ENCODE measurements at places on chromosomes 5 and 9. TPM values are rescaled to one million over a fixed set of nuclear protein-coding genes. Genes with fewer than 3 reads are reported as not detected.

Gene SRA1
- total RNA-seq = 35.7 TPM

Gene PRR16
- total RNA-seq = 30.4 TPM

Gene CCDC180
- 6.2 TPM for total RNA-seq

GRCh38 chr5:38453921-38454320 is 102.5 kb downstream of the LIFR start:
- H3K27ac ChIP-seq = no peak overlapping the region
- H3K36me3 ChIP-seq = peaks cover 51% of the 10 kb centered on the region
- DNase-seq = no peak
- no peaks in the 10 kb centered on the region for H3K27me3 ChIP-seq
- H3K4me3 ChIP-seq = no peak overlapping the region

DNA sequence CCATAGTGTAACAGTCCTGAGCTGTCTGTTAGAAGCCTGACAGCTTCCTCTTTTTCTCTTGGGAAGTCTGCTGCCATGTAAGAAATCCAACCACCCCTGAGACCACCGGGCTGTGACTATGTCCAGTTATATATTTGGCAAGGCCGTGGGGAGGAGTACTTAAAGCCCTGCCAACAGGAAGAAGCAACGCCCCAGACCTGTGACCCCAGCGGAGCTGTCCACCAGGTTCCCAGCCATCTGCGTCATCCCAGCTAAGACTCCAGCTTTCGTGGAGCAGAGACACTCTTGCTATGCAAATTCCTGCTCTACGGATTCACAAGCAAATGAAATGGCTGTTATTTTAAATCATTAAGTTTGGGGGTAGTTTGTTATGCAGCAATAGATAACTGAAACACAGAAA is 417.3 kb downstream of the TLE4 start:
- no peaks in the 10 kb centered on the region for H3K4me1 ChIP-seq
- H3K4me3 ChIP-seq = no peak overlapping the region
- H3K36me3 ChIP-seq = no peaks in the 10 kb centered on the region
- no peaks in the 10 kb centered on the region for H3K27me3 ChIP-seq

DNA sequence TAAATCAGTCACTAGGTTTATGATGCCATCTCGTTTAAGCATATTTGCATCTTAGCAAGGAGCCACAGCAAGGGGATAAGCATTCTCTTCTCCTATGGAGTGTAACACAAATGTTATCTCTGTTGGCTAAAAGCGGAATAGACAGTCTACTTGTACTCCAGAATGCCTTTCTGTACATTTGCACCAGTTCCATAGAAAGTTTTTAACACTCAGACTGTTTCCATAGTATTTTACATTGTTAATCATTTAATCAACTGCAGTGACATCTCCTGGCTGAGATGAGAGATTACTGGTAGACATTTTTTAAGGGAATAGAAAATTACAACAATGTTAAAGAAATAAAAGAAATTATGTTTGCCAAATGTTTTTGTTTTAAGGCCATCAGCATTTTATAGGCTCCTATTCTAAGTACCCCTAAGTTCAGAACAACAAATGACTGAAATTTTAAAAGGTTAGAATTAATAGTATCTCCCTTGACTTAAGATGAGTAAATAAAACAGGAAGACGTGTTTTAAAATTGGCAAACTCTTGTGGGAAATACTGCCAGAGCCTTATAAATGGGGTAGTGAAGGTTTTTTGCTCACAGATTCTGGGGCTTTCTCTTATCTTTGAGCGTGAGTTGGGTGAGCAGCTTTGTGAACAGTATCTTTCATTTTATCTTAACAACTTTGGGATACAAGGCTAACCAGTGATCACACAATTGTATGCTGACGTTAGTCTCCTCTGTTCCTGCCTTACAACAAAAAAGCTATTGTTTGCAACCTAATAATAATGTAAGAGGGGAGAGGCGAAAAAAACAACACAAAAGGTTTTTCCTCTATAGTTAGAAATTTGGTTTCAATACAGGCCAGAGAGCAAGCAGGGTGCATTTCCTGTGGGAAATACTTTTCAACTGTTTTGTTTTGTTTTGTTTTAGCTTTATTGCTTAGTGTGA is 294.3 kb downstream of the FBXL7 start:
- no peak overlapping the region for H3K27ac ChIP-seq
- no peaks in the 10 kb centered on the region for H3K36me3 ChIP-seq
- peaks cover 10% of the 10 kb centered on the region for H3K4me1 ChIP-seq
- H3K27me3 ChIP-seq = no peaks in the 10 kb centered on the region

DNA sequence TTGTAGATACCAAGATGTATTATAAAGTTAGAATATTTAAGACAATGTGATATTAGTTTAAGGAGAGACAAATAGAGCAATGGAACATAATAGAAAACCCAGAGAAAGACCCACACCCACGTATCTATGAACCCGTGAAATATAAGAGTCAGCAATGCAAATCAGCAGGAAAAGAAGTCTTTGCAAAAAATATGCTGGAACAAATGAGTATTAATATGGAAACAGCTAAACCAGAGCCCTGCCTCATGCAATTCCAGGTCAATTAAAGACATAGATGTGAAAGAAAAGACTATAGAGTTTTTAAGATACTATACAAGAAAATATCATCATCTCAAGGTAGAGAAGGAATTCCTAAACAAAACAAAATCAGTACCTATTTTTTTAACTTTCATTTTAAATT is 23.1 kb upstream of the IL3 start:
- peaks cover 16% of the 10 kb centered on the region for H3K27me3 ChIP-seq
- H3K4me1 ChIP-seq = no peaks in the 10 kb centered on the region
- no peak overlapping the region for H3K27ac ChIP-seq
- no peak overlapping the region for H3K4me3 ChIP-seq
- DNase-seq = no peak
- H3K36me3 ChIP-seq = no peaks in the 10 kb centered on the region

GRCh38 chr9:36948051-36948450 is 86.0 kb downstream of the PAX5 start:
- no peak overlapping the region for H3K4me3 ChIP-seq
- no peak for DNase-seq
- H3K27ac ChIP-seq = no peak overlapping the region
- peaks cover 11% of the 10 kb centered on the region for H3K4me1 ChIP-seq
- peaks cover 44% of the 10 kb centered on the region for H3K27me3 ChIP-seq
- no peaks in the 10 kb centered on the region for H3K36me3 ChIP-seq

- DNase-seq = peak; percentile 86
- H3K4me3 ChIP-seq = no peak overlapping the region
- no peaks in the 10 kb centered on the region for H3K36me3 ChIP-seq
- no peaks in the 10 kb centered on the region for H3K27me3 ChIP-seq
- H3K27ac ChIP-seq = no peak overlapping the region
- H3K4me1 ChIP-seq = no peaks in the 10 kb centered on the region
Observed at GRCh38 chr9:135249191-135249590, 161.7 kb downstream of the OLFM1 start.

DNA sequence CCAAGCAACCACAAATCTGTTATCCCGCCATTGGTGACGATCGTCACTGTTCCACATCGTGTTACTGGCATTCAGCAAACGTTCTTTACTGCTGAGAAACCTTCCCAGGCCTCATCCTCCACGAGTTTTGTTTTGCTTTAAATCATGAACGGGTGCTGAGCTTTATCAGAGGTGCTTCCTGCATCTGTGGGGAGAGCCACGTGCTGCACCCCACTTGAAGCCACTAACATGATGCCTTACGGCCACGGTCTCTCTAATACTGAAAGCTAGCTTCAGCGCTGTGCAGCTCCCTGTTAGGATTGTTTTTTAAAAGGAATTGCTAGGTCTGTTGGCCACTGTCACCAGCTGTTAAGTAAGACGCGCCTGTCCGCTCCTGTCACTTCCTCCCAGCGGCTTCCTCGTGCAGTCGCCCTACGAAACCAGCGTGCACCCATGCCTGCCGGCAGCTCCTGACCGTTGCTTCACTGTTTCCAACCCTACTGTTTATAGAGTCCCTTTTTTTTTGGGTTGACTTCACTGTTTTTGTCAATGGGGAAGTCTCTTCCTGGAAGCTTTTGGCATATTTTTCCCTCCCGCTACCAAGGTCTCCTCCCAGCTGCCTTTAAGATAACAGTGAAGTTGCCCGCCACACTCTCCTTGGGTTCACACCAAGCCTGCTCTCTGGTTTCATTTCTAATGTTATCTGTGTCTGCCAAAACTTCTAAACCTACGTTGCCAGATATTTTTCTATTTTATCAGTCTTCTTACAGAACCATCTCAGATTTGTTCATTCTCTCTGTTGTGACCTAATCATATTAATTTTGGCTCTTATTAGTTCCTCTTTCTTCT is 20.3 kb downstream of the LPCAT1 start:
- H3K27ac ChIP-seq = no peak overlapping the region
- H3K27me3 ChIP-seq = no peaks in the 10 kb centered on the region
